Stimulated activated CD4-positive, alpha-beta T cell treated with anti-CD3 and anti-CD28 coated beads, Interleukin-15, amount 100 ng/mL, for 24 hours (primary cell): ENCODE measurements at places on chromosomes 7 and 10.

- no peak for DNase-seq
Observed at GRCh38 chr7:144037414-144038035, 11.2 kb upstream of the OR2A5 start.

- DNase-seq, result no peak
Observed at GRCh38 chr10:70087616-70088307, 35.1 kb downstream of the MACROH2A2 start.

GRCh38 chr10:1189166-1190051 lies 133.2 kb downstream of the WDR37 start:
- DNase-seq, result no peak

DNA sequence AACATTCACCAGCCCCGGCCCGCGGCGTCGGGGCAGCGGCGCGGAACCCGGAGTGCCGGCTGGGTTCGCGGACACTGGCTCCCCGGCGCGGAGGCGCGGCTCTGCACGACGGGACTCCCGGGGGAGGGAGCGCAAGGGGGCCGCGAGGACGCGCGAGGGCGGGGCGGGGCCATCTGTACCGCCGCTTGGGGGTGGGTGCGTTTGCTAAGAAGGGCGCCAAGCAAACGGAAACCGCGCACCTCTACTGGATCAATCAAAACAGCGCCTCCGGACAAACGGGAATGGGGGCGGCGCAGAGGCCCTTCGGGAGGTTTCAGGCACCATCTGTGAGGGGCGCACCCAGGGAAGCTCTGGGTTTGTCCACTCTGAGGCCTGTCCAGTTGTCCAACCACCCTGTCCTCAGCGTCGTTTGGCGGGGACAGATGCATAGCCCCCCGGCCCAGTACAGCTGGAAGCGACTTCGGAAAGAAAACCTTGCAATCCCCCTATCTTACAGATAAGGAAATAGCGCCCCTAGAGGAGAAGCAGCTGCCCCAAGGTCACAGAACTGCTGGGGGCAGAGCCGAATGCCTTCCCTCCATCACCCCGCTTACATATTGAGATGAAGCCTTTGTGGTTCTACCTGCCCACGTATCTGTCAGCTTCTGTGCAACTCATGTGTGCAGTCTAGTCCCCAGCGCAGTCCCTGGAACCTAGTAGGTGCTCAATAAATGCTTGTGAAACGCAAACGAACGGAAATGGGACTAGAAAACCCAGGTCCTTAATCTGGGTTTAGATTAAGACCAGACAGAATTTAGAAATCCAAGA lies 10.7 kb upstream of the SLIT1 start:
- DNase-seq, result peak; percentile 77

GRCh38 chr7:79332091-79332490 lies 121.4 kb downstream of the MAGI2 start:
- DNase-seq, result no peak

GRCh38 chr7:47102331-47102841 lies 479.5 kb downstream of the TNS3 start:
- no peak for DNase-seq

GRCh38 chr7:155509359-155509724 lies 37.0 kb downstream of the CNPY1 start:
- DNase-seq, result no peak

GRCh38 chr7:127831318-127832219 lies 179.6 kb downstream of the SND1 start:
- DNase-seq, result no peak

GRCh38 chr10:91406322-91406721 lies 3.8 kb upstream of the HECTD2 start:
- no peak for DNase-seq

DNA sequence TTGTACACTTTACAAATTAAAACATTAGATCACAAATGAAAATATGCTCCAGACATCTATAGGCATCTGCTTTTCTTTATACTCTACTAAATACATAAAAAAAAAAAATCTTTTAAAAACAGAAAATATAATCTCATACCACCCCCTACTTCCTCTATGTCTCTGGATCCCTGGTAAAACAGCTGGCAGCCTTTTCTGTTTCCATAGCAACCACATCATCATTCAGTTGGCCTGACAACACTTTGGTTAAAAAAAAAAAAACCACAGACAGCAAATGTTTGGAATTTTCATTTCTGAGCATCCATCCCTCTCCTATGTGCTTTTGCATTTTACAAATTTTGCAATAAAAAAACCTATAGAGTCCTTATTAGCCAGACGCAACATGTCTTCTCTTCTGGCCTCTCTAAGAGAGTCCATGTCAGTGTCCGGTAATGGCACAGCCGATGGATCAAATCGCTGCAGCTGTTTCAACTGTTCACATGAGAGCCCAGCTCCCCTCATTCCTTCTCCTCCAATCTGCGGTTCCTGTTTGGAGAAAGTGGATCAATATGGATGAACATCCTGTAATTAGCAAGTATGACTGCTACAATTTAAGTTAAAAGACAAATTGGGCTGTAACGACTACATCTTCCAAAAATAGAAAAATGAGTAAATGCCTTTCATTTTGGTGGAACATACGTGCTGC lies 105.6 kb downstream of the NSUN6 start:
- DNase-seq, result no peak

- no peak for DNase-seq
Observed at GRCh38 chr10:132222726-132223125, 36.0 kb downstream of the DPYSL4 start.

GRCh38 chr7:111092406-111093236 lies 1.7 kb downstream of the LRRN3 start:
- no peak for DNase-seq

DNA sequence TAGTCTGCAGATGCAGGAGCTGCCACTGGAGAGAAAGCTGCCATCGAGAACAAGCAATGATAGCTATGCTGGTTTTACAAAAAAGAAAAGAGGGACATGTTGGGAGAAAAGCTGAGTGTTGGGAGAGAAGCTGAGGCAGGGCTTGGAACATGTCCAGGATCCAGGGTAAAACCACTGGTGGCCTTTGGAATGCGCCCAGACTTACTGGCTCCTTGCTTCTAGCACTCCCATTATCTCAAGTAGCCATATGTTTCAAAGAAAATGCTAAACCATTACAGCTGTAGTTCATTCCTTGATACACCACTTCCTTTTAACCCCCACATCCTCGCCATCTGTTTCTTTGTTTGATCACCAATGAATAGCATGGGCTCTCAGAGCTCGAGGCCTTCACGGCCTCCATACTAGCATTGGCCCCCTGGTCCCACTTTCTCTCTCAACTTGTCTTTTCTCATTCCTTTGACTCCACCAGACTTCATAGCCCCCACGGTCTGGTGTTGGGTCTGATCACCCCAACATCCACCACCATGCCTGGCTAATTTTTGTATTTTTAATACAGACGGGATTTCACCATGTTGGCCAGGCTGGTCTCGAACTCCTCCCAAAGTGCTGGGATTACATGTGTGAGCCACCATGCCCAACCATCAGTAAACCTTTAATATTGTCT lies 23.8 kb upstream of the PLAC9 start:
- DNase-seq, result no peak

- DNase-seq, result peak; percentile 52
Observed at GRCh38 chr10:62815381-62816075, 638 bp downstream of the EGR2 start.

DNA sequence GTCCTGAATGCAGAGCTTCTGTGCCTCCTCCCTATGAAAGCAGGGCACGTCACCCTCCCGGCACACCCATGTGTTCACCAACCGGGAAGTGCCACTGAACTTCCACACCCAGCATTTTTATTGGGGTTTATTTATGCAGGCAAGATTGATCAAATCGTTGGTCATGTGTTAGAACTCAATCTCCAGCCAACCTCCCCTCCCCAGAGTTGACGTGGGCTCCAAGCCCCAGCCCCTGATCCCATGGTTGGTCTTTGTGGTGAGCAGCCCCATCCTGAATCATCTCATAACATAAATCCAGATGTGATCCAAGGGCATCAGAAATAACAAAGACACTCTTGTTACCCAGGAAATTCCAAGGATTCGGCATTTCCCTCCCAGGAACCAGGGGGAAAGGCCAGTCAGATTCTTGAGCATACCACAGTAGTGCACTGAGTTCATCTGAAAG lies 151.2 kb downstream of the TPST1 start:
- DNase-seq, result no peak

- DNase-seq, result no peak
Observed at GRCh38 chr10:97234400-97234799, 48.6 kb upstream of the SLIT1 start.

DNA sequence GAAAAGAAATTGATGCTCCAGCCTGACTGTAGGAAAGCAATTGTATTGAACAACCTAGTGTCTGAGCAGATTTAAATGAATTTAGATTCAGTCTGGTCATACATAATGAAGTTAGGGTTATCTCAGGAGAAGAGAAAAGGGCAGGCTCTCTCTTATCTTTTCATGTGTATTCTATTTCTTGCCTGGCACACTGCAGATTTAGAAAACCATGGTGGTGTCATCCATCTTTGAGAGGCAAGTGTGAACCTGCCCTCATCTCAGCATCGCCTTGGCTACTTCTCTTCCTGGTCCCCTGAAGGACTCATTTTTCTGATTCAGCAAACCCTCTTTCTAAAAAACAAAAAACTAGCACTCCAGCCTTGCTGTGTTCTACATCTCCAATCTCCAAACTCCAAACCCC lies 137.7 kb downstream of the LRRC4 start:
- no peak for DNase-seq

DNA sequence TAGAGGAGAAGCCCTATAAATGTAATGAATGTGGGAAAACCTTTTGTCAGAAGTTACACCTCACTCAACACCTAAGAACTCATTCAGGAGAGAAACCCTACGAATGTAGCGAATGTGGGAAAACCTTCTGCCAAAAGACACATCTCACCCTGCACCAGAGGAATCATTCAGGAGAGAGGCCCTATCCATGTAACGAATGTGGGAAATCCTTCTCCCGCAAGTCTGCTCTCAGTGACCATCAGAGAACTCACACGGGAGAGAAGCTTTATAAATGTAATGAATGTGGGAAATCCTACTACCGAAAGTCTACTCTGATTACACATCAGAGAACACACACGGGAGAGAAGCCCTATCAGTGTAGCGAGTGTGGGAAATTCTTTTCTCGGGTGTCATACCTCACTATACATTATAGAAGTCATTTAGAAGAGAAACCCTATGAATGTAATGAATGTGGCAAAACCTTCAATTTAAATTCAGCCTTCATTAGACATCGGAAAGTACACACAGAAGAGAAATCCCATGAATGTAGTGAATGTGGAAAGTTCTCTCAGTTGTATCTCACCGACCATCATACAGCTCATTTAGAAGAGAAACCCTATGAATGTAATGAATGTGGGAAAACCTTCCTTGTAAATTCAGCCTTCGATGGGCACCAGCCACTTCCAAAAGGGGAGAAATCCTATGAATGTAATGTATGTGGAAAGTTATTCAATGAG lies 18.9 kb downstream of the RBAK start:
- no peak for DNase-seq

DNA sequence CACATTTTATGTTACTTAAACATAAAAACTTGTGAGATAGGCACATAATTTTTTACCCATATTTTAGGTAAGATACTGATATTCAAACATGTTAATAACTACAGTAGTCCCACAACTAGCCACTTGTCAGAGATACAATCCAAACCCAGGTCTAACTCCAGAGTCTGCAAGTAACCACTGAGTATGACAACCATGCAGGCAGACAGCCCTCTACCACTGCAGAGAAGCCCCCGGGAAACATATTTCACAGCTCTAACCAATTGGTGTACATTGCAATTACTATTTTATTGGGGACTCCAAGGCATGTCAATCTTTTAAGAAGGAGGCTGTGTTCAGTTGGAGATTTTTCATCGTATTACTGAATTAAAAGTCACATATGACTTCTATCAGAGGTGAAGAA lies 107.2 kb upstream of the FAM133B start:
- DNase-seq, result no peak

GRCh38 chr10:106615081-106615480 lies 549.4 kb downstream of the SORCS1 start:
- DNase-seq, result no peak

DNA sequence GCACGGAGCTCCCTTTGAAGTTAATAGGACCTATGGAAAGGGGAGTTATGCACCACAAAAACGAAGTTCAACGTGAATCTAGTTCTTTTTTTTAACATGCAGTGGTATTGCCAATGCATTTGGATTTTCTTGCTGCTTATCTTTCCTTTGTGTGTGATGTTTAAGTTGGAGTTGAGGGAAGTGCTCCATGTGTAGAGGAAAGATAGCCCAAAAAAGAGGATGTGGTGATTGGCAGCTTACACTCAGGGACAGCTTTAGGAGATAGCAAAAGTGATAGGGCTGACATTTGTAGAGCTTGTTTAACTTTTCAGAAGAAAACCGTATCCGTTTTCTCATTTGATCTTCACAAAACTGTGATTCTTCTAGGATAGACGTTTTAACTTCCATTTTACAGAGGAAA lies 101.3 kb downstream of the MDFIC start:
- DNase-seq, result no peak

GRCh38 chr10:51196508-51197175 lies 122.4 kb downstream of the PRKG1 start:
- no peak for DNase-seq

GRCh38 chr7:67566101-67566500 lies 569.5 kb downstream of the TYW1 start:
- DNase-seq, result no peak

DNA sequence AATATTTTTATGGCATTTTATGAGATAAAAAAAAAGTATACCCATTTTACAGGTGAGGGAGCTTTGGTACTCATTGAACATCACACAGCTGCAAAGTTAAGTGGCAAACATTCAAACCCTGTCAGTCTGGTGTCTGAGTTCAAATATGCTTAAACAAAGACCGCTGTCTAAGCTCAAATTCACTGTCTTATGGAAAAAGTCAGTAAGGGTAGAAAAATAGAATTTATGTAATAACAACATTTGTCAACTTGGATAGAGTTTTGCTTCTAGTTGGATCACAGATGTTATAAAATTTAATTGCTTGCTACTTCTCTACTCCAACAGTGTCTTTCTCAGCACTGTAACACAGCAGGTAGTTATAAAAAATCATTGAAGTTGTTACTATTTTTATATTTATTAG lies 161.7 kb upstream of the CSTF2T start:
- no peak for DNase-seq

GRCh38 chr10:35276889-35277288 lies 59.4 kb upstream of the CCNY start:
- DNase-seq, result no peak

- DNase-seq, result no peak
Observed at GRCh38 chr10:5933909-5934546, 43.3 kb downstream of the IL15RA start.
